ENCODE measurements at places on chromosomes 3 and 15.
A peak's percentile ranks its signal among the peaks of the same experiment; 100 is the strongest.

- H3K27me3 ChIP-seq, result no peaks in the 10 kb centered on the region
- H3K4me3 ChIP-seq, result no peak overlapping the region
- peaks cover 9% of the 10 kb centered on the region for H3K36me3 ChIP-seq
- H3K27ac ChIP-seq, result peak overlapping the region; percentile 29
These were observed 29.3 kb upstream of the SACM1L start for GRCh38 chr3:45659661-45660566.

GRCh38 chr3:116045314-116045713 is 400.0 kb downstream of the LSAMP start:
- no peaks in the 10 kb centered on the region for H3K27me3 ChIP-seq
- H3K4me1 ChIP-seq, result no peaks in the 10 kb centered on the region
- H3K27ac ChIP-seq, result no peak overlapping the region
- no peak for DNase-seq
- peaks cover 2% of the 10 kb centered on the region for H3K36me3 ChIP-seq
- H3K4me3 ChIP-seq, result no peak overlapping the region

DNA sequence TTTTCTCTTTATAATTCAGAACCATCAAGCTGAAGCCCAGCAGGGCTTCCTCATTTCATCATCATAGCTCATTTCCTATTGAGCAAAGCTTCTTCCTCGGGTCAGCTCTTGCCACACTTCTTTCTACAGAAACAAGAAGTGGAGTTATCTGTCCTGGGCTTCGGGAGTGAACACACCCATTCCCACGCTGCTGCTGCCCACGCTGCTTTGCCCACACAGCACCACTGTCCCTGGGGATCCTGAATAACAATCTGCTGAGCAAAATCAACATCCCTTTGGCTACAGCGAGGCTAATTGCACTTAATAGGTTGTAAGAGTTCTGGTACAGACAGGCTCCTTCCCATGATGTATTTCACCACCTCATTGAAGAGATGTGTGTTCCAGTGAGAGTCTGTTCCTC is 23.7 kb downstream of the CEP19 start:
- H3K4me1 ChIP-seq, result peaks cover 12% of the 10 kb centered on the region
- no peak for DNase-seq
- no peaks in the 10 kb centered on the region for H3K27me3 ChIP-seq
- H3K27ac ChIP-seq, result no peak overlapping the region
- no peaks in the 10 kb centered on the region for H3K36me3 ChIP-seq

DNA sequence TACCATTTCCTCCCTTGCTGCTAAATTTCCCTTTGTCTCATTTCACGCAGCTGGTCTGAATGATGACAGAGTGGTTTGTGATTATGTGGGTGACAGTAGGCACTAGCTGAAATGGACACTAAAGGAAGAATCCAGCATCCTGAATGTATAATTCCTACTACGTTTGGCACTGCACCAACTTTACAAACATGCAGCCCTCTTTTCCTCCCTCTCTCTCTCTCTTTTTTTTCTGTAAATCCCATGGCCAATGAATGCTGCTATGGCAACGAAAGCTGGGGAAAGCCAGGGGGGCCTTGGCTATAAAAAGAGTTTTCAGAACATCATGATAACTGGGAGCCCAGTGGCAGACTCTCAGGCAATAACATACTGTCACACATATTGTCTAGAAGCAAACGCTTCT is 367.2 kb upstream of the AGTR1 start:
- DNase-seq, result no peak
- no peak overlapping the region for H3K4me3 ChIP-seq
- no peak overlapping the region for H3K27ac ChIP-seq
- H3K27me3 ChIP-seq, result no peaks in the 10 kb centered on the region
- no peaks in the 10 kb centered on the region for H3K36me3 ChIP-seq

GRCh38 chr3:12307136-12307535 is 18.3 kb downstream of the PPARG start:
- H3K27ac ChIP-seq, result no peak overlapping the region
- no peaks in the 10 kb centered on the region for H3K4me1 ChIP-seq
- peaks cover 21% of the 10 kb centered on the region for H3K27me3 ChIP-seq
- H3K4me3 ChIP-seq, result no peak overlapping the region
- no peak for DNase-seq
- no peaks in the 10 kb centered on the region for H3K36me3 ChIP-seq

DNA sequence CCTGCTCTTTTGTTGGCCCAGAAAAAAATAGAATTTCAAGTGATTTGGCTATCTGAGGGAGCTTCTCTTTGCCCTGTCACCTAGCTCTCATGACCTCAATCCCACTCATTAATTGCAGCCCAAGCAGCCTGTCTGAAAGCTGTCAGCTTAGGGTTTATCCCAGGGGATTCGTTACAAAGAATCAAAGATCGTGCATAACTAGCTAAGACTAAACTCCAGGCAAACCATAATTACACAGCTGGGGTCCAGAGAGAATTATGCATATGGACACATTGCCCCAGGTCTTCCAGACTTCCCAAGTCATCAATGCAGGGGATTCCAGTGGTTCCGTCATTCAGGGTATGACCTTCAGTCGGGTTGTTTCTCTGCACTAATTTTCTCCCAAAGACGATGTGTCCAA is 91.6 kb upstream of the CBLB start:
- H3K4me1 ChIP-seq, result no peaks in the 10 kb centered on the region
- no peak overlapping the region for H3K4me3 ChIP-seq
- no peak for DNase-seq
- H3K27me3 ChIP-seq, result no peaks in the 10 kb centered on the region
- no peak overlapping the region for H3K27ac ChIP-seq

DNA sequence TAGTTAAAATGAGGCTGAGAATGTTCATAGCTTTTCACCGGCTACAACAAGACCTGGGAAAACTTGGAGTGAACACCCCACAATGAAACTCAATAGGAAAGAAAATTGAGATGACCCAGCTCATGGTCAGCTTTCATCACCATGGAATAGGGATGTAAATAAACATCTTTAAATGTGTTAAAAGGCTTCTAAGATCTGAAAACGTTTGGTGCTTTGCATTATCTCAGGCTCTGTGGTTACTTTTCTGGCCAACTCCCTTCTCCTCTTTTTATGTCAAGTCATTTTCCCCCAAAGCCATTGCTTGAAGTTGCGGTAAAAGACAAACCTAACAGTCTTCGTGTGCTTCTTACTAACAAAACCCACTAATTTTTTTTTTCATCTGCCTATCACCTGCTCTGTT is 195.8 kb downstream of the MECOM start:
- no peaks in the 10 kb centered on the region for H3K27me3 ChIP-seq
- no peak for DNase-seq
- H3K4me3 ChIP-seq, result no peak overlapping the region

All from effector memory CD8-positive, alpha-beta T cell (primary cell).